ENCODE measurements at places on chromosomes 1 and 21.

DNA sequence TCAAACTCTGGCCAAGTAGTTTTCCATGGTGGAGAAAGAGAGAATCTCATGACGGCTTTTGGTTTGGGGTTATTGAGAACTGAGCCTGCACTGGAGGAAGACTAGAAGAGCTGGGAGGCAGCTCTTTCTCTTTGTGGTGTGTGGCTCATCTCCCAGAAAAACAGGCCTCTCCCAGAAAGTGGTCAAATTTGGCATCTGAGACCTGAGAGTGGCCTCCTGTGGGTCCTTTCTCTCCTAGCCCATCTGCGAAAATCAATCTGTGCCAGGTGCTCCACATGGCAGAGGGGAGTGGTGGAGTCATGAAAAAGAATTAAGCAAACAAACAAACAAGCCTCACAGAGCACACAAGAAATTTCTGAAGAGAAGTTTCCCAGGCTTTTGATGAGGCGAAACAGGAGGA lies 305.0 kb downstream of the ST6GALNAC3 start:
- no peak for DNase-seq

- no peak for DNase-seq
Measured at GRCh38 chr1:84361796-84362195, 36.5 kb upstream of the DNASE2B start.

GRCh38 chr21:24076179-24076578 lies 1531.1 kb downstream of the MRPL39 start:
- DNase-seq, result peak; percentile 1

- DNase-seq, result peak; percentile 99
Measured at GRCh38 chr1:42963378-42964043, 4.8 kb upstream of the SLC2A1 start.

GRCh38 chr1:48908606-48909005 lies 131.9 kb upstream of the BEND5 start:
- no peak for DNase-seq

GRCh38 chr1:92839442-92839841 lies 7.6 kb downstream of the RPL5 start:
- DNase-seq, result no peak

DNA sequence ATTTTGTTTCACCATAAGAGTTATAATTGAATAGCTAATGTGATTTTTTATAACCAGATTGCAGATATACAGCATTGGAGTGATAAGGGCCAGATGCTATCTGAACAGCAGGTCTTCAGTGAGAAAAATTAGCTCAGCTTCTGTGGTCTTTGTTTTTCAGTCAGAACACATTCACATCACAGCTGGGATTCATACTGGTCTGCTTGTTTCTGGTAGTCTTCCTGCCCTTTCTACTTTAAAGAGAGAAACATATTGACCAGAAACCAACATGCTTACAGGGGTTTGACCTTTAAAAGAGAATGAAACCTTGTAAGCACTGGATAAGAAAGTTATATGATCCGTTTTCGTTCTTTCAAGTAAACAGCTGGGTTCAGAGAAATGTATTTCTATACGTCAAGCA lies 213.7 kb upstream of the TMPRSS15 start:
- no peak for DNase-seq

DNA sequence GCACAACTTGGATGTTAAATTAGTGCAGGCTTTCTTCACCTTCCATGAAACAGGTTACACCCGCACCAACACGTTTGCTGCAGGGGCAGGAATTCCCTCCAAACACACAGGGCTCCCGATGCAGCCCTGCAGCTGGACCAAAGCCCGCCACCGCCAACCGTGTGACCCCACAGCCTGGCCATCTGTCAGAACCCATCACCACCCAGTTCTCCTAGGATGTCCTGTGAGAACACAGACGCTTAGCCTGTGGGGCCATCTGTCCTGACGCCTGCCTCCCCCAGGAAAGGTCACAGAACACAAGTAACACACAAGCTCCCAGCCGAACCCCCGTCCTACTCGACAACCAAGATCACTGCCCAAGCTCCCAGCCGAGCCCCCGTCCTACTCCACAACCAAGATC lies 108.1 kb downstream of the NPHP4 start:
- DNase-seq, result no peak

DNA sequence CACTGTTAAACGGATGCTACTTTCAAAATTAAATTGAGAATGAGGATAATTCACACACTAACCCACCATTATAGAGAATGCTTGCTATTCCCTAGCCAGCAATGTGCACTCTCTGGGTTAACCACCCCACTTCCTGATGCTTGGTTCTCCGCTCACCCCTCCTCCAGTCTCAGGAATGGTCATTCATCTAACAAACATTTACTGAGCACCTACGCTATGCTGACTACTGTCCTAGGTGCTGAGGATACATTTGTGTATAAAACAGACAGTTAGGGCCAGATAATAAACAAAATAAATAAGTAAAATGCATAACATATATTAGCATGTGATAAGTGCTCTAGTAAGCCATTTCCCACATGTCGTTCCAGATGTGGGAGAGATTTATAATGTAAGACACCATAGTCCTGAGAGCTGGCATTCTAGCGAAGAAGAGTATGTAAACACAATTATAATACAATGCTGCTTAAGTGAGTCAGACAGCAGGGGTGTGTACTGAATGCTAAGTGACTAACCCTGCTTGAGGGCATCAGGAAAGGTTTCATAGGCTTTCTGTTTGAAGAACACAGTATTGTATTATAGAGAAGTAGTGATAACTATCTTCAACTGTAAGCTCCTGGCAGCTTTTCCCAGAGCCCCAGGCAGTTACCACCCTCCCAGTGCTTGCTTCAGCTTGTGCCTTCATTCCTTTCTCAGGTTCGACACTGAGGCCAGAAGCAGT lies 126.7 kb upstream of the CACHD1 start:
- DNase-seq, result no peak

DNA sequence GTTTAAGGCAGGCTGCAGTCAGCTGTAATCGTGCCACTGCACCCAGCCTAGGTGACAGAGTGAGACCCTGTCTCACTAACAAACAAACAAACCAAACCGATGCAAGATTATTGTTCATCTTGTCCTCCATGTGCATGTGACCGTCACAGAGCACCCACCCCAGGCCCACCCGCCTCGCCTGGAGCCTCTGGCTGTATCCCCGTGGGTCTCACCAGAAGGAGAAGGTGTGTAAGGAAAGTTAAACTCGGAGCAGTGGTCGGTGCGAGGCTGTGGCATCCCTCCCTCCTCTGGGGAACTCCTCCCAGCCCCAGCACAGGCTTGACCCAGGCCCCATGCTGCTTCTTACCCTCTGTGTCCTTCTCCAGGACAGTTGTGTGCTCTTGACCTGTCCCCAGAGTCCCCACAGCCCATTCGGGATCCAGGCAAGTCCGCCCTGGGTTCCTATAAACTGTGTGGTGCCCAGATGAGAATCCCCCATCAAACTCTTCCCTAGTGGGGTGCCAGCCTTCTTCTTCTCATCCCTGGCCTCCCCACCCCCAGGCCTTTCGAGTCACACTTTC lies 318.4 kb downstream of the AJAP1 start:
- DNase-seq, result no peak

DNA sequence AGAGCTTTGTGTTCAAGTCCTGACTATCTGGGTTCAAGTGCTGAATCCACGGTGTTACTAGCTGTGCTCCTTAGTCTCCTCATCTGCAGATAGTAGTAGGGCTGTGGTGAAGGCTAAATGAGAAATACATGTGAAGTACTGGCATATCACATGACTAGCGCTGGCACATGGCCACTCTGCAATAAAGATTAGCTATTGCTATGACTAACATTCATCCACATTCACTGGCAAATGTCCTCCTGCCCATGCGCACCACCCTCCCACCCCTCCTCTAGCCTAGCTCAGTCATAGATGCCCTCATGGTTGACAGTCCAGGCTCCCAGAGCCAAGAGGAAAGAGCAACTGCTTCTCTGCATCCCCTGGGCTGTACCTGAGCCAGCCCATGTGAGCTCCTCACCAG lies 8.5 kb upstream of the COL8A2 start:
- peak; percentile 80 for DNase-seq

DNA sequence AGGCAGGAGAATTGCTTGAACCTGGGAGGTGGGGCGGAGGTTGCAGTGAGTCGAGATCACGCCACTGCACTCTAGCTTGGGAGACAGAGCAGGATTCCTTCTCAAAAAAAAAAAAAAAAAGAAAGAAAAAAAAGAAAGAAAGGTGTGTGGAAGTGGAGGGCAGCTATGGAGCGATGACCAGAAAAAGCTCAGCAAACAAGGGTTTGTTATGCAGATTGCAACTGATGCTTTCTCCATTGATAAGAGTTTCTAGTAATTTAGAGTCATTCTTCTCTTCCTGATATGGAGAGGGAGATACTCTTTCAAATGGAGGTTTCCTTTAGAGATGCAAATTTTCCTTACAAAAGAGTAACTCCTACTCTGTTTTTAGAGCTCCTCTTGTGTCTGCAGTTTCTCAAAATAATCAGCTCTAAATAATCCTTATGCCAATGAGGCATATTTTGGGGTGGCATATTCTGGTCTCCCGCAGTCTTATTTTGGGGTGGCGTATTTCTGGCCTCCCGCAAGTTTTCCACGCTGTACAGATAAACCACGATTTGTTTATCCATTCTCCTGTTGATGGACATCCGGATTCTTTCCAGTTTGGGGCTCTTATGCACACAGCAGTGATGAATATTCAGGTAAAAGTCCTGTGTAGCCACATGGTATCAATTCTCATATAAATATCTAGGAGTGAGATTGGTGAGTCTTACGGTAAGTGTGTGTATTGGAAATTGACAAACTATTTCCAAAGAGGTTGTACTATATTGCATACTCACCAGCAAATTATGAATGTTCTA lies 30.7 kb upstream of the RCC2 start:
- no peak for DNase-seq

- no peak for DNase-seq
Measured at GRCh38 chr1:185044387-185044786, 971 bp upstream of the RNF2 start.

GRCh38 chr1:227134686-227135314 lies 183.5 kb downstream of the CDC42BPA start:
- DNase-seq, result no peak

- no peak for DNase-seq
Measured at GRCh38 chr21:28133116-28133515, 859.6 kb downstream of the LTN1 start.

All from hematopoietic multipotent progenitor cell treated with erythropoietin and hydrocortisone succinate and interleukin-3 and kit ligand, for 8 days (in vitro differentiated cells).